ENCODE measurements at places on chromosomes 13 and 19.

DNA sequence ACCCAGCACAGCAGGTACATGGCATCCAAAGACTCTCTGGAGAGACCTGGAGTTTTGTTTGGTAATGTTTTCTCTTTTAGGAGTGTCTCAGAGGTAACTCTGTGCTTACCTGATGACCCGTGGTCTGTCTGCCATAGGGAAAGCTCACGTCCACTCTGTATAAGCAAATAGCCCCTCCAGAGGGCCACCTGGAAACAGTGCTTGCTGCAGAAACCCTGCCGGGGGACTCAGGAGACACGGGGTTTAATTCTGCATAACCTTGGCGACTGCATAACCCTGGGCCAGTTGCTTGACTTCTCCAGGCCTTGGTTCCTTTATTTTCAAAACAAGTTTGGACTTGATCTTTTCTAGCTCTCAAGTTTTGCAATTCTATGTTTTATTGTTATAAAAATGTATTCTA, 187.2 kb upstream of the SOX1 start:
- DNase-seq = no peak

DNA sequence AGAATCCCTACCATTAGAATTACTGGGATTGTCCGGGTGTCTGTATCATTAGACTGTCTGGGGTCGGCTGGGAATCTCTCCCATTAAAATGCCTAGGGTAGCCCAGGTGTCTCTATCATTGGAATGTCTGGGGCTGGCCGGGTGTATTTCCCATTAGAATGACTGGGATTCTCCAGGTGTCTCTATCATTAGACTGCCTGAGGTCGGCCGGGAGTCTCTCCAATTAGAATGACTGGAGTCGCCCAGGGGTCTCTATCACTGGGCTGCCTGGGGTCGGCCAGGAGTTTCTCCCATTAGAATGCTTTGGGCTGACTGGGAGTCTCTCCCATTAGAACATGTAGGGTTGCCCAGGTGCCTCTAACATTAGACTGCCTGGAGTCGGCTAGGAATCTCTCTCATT, 1560.7 kb downstream of the UQCRFS1 start:
- no peak for DNase-seq

DNA sequence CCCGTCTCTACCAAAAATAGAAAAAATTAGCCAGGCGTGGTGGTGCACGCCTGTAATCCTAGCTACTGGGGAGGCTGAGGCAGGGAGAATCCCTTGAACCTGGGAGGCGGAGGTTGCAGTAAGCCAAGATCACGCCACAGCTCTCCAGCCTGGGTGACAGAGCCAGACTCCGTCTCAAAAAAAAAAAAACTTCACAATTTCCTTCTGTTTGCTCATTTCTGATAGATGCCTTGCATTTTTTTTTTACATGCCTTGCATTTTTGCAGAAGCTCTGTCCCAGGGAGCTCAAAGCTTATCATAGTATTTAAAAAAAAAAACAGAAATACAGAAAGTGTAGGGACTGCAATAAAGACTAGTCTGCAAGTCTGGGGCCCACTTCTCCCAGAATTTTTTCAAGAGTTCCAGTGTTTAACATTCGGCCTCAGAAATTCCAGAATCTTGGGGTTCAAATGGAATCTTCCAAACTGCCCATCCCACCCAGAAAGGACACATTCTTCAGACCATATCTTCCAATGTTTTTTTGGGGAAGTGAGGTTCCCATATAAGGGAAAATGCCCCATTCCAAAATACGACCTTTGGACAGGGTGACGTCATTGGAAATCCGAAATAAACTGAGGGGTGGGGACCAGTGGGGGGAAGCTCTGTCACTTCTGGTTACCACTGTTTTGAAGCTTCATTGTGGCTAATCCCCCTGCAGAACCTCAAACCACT, 17.2 kb upstream of the RAB8A start:
- no peak for DNase-seq

GRCh38 chr13:105530468-105530867, 1005.0 kb downstream of the EFNB2 start:
- DNase-seq = no peak

DNA sequence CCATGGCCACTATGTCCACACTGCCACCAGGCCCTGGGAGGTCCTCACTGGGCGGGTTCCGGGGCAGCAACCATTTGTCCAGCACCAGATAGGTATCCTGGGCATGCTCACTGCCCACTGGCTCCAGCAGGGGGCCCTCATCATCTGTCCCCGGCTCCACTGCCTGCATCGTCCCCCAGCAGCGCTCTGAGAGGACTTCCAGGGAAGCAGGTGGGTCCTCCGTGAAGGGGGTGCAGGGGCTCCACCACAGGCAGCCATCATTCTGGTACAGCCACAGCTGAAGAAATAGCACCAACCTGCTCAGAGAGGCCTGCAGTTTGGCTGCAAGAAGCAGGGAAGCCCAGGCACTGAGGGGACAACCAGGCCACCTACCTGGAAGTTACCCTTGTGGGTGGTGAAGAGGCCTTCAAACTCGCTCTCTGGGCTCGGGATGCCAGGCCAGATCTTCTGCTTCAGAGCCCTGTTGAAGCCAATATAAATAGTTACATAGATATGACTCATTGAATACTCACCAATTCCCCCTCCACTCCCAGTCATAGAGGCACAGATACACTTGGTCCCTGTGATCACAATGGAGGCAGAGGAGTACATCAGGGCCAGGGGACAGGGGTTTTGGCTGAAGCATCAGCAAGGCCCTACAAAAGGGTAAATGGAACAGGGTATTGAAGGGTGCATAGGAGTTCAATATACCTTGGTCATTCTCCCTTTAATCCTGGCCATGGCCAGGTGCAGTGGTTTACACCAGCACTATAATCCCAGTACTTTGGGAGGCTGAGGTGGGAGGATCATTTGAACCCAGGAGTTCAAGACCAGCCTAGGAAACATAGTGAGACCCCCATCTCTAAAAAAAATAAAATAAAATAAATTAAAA, 4.1 kb downstream of the SWSAP1 start:
- DNase-seq = no peak

DNA sequence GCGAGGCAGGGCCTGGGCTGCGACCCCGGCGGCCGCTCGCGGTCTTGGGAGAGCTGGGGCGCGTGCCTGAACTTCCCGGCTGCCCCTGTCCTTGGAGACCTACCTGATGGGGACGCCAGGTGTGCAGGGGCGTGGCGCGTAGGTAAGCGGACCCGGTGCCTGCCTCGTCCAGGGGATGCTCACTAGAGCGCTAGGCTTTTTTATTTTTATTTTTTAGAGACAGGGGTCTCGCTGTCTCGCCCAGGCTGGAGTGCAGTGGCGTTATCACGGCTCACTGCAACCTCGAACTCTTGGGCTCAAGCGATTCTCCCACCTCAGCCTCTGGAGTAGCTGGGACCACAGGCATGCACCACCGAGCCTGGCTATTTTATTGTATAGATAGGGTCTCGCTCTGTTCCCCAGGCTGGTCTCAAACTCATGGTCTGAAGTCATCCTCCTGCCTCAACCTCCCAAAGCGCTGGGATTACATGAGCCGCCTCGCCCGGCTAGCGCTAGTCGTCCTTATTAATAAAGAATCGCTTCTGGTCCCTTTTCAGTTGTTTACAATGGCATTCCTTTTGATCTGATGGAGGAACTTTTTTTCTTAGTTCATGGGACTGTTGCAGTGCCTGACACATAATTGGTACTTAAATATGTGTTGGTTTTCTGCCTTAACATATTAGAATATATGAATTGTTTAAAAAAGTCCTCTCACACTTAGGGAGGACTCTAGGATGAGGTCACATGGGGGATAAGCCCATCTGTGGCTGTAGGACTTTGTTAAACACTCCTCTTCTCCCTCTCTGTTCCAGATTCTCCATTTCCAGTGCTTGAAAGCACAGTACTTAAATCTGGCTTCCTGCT, 812 bp downstream of the DPY19L3 start:
- DNase-seq = no peak

GRCh38 chr19:49421039-49421877, 2.0 kb downstream of the PTH2 start:
- peak; percentile 75 for DNase-seq

- no peak for DNase-seq
Observed at GRCh38 chr19:31666126-31666525, 316.9 kb upstream of the TSHZ3 start.

DNA sequence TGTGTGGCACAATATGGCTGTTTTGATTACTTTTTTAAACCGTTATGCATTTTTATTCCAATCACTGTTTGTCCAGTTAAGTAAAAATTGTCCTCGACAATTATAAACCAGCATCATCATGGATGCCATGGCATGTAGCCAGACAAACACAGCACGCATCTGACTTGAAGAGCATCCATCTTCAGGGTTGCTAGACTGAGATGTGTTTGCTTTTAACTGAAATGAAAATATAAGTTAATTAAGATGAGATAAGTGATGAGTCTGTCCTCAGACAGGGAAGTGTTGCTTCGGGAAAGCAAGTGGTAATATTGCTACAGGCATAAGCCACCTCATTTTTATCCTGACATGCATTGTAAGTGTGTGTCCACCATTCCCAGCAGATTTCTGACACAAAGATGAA, 92.8 kb upstream of the TPP2 start:
- DNase-seq = no peak

DNA sequence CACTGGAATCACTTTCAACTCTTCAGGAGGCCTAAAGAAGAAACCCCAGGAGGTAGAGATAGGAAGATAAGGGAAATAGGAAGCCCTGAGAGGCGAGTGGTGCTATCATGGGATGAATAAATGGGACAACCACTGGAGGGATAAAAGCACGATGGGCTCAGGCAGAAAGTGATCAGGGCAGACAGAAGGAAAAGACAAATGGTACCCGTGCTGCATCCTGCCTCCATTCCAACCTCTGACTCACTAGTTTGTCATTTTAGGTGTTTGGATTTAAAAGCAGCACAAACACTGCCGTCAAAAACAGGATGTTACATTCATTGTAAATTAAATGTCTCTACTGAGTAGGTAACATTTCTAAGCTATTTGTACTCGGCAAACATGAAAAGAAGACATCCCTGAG, 314.3 kb upstream of the HTR2A start:
- no peak for DNase-seq

DNA sequence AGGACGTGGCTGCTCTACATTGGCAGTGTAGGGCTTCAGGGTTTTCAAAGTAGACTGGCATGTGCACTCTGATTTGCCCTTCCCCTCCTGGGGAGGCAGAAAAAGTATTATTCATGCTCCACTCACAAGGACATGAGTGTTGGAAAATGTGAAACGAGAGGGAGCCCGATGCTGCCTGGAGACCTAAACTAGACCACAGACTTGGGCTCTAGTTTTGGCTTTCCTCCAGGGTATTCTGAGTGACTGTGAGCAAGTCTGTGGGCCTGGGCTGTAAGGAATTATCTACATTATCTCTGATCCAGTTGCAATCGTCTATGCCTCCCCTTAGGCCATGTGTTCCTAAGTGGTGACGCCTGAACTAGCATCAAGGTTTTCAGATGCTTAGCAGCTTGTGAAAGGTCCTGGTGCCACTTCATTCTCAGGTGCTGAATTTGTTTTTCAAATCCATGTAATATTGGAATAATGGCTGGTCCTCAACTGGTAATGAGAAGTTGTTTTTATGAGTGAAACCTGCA, 55.0 kb downstream of the MRPL57 start:
- DNase-seq = no peak

GRCh38 chr13:106942563-106942962, 374.6 kb upstream of the ARGLU1 start:
- DNase-seq = no peak

DNA sequence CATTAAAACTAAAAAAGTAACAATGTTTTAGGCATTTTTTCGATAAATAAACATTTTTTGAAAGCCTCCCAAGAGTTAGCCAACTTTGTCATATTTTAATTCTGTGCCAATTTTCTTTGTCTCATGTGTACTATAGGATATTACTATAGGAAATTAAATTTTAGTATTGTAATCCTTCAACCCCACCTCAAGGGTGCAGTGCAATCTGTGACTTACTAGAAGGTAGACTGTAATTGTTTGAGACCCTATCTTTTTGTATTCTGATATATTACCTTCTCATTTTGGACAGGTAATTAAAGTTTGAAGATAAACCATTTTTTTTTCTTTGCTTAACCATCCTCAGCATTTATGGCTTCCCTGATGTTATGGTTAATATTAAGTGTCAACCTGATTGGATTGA, 457.8 kb downstream of the PCDH20 start:
- no peak for DNase-seq

DNA sequence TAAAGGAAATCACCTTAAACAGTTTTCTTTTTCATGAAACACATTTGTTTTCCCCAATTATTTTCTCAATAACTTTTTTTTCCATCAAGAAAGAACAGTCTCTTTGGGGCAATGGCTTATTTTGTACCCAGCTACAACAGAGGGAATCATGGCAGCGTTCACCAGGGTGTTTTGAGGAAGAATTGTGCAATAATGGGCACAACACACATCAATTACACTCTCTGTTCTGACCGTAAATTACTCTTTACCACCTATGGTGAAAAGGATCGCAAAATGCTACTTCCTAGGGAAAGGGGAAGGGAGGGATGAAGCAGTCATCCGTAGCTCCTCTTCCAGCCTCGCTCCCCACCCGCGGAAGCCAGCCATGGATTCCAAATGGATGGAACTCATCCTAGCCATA, 38.6 kb downstream of the TMTC4 start:
- DNase-seq = no peak

DNA sequence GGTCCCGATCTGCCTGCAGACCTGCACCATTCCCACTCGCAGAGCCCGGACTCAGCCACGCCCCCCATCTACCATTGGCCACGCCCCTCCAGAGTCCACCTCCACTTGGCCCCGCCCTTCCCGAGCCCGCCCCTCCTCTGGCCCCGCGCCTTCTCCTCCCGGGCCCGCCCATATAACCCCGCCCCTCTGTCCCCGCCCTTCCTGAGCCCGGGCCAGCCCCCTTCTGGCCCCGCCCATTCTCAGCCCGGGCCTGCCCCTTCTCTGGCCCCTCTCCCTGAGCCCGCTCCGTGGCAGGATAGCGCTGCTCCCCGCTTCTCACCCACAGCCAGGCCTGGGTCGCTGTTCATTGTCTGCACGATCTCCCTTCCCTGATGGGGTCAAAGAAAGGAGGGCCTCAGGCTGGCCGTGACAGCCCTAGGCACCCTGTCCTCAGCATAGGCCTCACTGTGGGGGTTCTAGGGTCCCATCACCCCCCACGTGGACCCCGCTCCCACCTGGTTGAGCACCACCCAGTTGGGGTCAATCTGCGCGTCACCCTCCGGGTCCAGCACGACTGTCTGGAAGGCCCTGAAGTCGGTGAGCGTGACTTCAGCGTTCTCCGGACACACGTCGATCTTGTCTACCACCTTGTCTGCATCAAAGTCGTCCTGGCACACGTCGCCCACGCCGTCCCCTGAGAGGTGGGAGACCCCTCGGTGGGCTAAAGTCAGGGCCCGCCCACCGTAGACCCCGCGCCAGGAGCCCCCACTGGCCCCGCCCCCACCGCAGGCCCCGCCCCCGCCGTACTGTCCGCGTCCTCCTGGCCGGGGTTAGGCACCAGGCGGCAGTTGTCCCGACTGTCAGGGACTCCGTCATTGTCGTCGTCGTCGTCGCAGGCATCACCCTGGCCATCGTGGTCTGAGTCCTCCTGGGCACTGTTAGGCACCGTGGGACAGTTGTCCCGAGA, 5.7 kb downstream of the COMP start:
- DNase-seq = peak; percentile 83
